ENCODE measurements at places on chromosomes 6 and 20.

GRCh38 chr6:136225496-136225895, 24.6 kb downstream of the MTFR2 start:
- DNase-seq, result peak; percentile 23

- no peak for DNase-seq
Observed at GRCh38 chr20:55417836-55418235, 587.5 kb downstream of the CBLN4 start.

DNA sequence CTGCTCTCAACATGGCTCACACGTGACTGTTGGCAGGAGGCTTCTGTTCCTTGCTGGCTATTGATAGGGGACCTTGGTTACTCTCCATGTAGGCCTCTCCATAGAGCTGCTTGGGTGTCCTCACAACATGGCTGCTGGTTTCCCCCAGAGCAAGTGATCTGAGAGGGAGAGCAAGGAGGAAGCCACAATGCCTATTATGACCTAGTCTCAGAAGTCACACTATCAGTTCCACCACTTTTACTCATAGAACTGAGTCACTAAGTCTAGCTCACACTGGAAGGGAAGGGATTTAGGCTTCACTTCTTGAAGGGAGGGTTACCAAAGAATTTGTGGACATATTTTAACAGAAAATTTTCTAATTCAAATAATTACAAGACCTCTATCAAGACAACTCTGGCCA, 8.7 kb upstream of the NOP56 start:
- no peak for DNase-seq

DNA sequence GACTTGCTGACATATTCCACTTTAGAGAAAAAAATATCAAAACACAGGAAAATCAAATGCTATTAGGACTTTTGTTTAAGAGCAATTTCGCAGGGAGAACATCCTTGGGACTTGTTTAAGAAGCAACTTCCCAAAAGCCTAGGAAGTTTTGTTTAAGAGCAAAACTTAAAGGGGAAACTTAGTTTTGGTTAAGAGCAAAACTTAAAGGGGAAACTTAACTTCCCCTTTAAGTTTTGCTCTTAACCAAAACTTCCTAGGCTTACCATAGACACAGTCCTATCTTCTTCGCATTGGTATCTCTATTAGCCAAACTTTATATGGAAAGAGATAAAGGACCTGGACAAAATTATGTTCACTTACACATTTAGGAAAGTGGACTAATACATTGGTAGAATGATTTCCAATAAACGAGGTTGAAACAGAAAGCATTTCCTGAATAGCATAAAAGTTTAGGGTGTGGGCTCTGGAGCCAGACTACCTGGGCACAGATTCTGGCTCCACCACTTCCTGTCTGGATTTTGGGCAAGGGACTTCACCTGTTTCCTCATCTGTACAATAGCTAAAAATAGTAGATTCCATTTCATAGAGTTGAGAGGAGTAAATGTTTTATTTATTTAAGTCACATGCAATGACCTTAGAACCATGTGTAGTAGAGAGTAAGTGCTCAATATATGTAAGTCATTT, 15.7 kb downstream of the PAQR8 start:
- no peak for DNase-seq

GRCh38 chr6:144935661-144936060, 650.5 kb downstream of the UTRN start:
- DNase-seq, result no peak

- DNase-seq, result no peak
Observed at GRCh38 chr6:21591446-21591845, 2.1 kb upstream of the SOX4 start.

DNA sequence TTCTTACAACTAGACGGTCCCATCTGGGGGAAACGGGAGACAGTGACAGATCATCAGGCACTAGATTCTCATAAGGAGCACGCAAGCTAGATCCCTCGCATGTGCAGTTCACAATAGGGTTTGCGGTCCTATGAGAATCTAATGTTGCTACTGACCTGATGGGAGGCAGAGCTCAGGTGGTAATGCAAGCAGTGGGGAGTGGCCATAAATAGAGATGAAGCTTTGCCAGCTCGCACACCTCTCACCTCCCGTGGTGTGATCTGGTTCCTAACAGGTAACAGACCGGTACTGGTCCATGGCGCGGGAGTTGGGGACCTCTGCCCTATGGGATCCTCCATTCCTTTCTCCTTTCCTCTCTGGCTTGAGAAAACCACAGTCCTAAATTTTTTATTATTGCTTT, 63.8 kb downstream of the TPD52L1 start:
- DNase-seq, result no peak

GRCh38 chr6:135334169-135334568, 153.1 kb downstream of the MYB start:
- no peak for DNase-seq

DNA sequence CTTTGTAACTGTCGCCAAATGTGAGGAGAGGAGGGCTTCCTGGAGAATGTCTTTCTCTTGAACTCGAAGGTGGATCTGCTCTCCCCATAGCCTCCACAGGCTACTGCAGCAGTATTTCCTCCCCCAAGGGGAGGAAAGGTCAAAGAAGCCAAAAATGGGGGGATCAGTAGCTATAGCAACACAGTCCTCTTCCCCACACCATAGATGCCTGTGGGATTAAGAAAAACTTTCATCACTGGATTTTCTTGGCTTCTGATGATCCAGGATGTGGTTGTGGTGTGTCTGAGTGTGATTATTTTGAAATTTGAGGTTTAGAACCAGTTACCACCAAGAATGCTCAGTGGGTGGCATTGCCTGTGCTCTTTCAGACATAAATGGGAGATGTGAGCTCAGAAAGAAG, 140.1 kb upstream of the SPACA1 start:
- no peak for DNase-seq

All from stimulated activated CD4-positive, alpha-beta T cell treated with anti-CD3 and anti-CD28 coated beads, Interleukin-4, amount 100 ng/mL, for 1 hour (primary cell).